ENCODE measurements at places on chromosomes 7 and 10.

DNA sequence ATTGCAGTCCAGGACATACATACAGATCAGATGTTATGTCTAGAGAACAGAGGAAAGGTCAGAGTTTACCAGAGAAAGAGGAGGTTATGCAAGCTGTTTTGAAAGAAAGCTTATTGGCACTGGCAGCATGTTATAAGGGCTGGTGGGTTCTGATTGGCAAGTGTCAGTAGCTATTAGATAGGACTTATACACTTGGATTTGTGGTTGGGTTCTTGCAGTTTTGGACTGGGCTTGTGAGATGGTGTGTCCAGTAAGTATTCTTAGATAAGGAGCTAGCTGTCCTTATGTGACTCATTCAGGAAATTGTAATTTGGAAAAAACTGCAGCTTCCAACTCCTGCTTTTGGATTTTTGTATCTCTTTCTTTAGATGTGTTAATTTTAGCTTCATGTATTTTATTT is 130.7 kb upstream of the NAMPT start:
- DNase-seq = no peak

GRCh38 chr10:104487794-104488438 is 134.3 kb downstream of the CFAP58 start:
- DNase-seq = no peak

DNA sequence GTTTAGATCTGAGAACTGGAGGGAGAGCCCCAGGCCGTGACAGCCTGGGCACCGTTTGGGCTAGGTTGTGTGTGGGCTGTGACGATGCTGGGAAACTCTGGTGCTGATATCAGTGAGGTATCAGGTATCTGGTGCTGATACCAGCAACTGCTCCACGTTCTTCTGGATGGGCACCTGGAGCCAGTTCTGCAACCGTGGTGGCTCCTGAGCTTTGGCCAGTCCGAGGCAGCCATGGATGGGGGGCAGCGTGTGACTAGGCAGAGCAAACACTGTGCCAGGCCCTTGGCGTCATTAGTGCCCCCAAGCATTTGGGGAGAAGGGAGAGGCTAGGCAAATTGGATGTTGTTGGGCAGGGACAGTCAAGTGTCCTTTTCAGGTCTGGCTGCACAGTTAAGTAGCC is 57.9 kb downstream of the ZNF467 start:
- DNase-seq = no peak

- no peak for DNase-seq
Measured at GRCh38 chr7:148042935-148043631, 547.5 kb upstream of the C7orf33 start.

DNA sequence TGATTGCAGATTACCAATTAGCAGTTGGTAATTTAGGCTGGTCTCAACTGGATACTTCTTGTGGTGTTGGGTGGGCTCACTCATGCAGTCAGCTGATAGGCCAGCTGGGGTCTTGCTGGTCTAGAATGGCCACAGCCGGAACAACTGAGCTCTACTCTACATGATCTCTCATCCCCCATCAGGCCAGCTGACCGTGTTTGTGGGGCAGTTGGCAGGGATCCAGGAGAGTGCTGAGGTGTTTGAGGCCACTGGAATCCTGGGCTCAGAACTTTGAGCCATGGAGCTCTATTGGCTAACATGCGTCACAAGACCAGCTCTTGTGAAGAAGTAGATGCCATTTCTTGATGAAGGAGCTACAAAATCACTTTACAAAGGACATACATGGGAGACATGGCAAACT is 242.4 kb downstream of the GFRA1 start:
- DNase-seq = no peak

DNA sequence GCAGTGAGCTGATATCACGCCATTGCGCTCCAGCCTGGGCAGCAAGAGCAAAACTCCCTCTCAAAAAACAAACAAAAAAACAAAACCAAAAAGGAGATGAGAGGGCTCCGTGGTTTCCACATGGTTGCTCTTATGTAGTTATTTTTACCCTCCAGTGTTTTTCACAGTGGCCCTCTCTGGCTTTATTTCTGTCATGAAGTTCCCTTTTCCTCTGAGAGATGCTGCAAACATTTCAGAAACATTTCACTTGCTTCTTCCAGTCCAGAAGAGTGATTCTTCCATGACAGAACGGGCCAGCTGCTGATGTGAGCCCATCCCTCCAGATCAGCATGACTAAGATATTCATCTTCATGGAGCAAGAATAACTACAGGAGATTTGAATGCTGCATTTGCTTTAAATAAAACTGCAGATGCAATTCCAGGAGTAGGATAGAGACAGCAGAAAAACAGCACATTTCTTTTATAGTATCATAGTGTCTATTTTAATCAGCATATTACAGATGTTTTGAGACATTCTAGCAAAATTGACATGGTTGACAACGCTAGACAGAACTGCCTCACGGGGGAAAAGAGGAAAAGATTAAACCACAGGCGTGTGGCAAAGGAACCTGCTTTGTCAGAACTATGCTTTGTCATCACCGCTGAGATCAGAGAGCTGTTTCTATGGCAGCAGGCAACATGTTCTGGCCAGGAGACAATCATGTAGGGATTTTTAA is 40.3 kb downstream of the NRCAM start:
- DNase-seq = no peak

GRCh38 chr10:78844960-78845607 is 223.7 kb upstream of the ZMIZ1 start:
- DNase-seq = peak; percentile 14

GRCh38 chr7:106744563-106745091 is 83.7 kb upstream of the CCDC71L start:
- DNase-seq = no peak

DNA sequence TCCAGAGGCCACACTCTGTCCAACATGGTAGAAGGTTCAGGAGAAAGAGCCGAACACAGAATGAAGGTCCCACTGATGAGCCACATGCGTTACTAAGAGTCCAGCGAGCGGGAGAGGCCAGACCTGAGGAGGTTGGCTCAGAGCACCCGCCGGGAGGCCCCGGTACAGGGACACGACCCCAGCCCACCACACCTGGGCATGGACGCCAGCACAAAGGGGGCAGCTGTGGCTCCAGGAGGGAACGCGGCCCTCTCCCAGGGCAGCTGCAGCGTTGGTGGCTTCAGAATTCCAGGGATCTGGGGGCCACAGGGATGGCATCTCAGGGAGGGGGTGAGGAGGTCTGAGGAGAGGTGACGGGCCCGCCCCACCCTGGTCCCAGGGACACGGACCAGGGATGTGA is 280.0 kb downstream of the MAD1L1 start:
- DNase-seq = no peak

- DNase-seq = peak; percentile 29
Measured at GRCh38 chr7:94697035-94697974, 41.4 kb upstream of the SGCE start.

DNA sequence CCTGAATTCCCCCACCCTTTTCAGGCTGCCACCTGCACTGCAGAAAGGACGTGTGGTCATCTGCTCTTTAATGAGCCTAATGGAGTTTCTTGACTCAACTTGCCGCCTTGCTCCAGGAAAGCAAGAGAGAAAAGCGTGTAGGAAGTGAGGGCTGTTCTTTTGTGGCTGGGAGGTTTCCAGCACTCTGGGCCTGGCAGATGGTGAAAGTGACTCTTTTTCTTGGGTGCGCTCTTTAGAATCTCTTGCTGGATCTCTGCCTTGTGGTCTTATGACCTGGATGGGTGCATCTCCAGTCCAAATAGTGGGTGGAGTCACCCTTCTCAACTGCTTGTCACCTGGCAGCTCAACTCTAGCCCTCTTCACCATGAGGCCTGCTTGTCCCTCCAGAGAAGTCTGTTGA is 244.0 kb downstream of the SORCS1 start:
- no peak for DNase-seq

- no peak for DNase-seq
Measured at GRCh38 chr7:130494431-130494858, 2.6 kb downstream of the MEST start.

- DNase-seq = peak; percentile 7
Measured at GRCh38 chr7:18700147-18700546, 204.6 kb downstream of the HDAC9 start.

- DNase-seq = no peak
Measured at GRCh38 chr7:74476626-74477025, 22.9 kb downstream of the GTF2IRD1 start.

GRCh38 chr10:97230146-97230545 is 44.4 kb upstream of the SLIT1 start:
- DNase-seq = no peak

GRCh38 chr7:27108390-27109127 is 6.1 kb upstream of the HOXA2 start:
- no peak for DNase-seq

DNA sequence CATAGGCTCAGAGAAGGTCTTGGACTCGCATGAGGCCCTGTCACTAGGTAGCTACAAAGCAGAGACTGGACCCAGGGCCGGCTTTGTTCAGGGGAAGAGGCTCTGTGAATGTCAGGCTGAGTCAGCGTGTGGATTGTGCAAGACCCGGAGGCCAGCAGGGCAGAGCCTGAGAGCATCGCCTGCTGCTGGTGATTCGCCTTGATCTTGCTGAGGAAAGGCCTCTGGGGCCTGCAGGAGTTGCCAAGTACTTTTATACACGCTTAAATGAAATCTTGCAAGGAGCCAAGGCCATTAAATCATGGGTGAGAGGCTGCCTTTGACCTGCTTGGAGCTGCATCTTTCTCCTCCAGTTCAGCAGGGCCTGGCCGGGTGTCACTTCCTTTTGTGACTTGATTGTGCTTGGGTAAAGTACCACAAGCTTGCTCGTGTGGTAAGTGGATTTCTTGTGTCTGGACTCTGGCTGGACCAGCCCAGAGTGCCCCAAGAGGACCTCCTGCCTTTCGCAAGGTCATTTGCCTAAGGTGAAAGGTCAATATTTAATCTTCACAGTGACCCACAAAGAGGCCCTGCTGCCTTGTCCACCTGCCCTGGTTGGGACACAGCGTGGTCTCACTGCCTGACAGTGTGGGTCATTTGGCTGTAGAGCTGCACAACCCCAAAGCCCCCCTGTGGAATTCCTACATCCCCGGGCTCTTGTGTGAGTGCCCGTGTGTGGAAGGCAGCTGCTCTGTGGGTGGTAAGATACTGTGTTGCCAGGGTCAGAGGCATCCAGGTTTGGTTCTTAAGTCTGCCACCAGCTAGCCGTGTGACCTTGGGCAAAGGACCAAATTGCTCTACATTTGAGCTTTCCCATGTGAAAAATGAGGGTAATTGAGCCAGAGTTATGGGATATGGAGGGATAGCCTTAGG is 38.6 kb upstream of the SH2D4B start:
- DNase-seq = peak; percentile 67
